ENCODE measurements at places on chromosomes 1 and 21. TPM values are rescaled to one million over a fixed set of nuclear protein-coding genes. Genes with fewer than 3 reads are reported as not detected.
A peak's percentile ranks its signal among the peaks of the same experiment; 100 is the strongest.

GRCh38 chr1:221711063-221711577 is 30.8 kb downstream of the DUSP10 start:
- no peaks in the 10 kb centered on the region for H3K27me3 ChIP-seq
- no peaks in the 10 kb centered on the region for H3K36me3 ChIP-seq
- DNase-seq: no peak
- H3K4me3 ChIP-seq: no peak overlapping the region
- H3K4me1 ChIP-seq: peaks cover 29% of the 10 kb centered on the region

- peaks cover 58% of the 10 kb centered on the region for H3K4me1 ChIP-seq
- no peaks in the 10 kb centered on the region for H3K36me3 ChIP-seq
- H3K27ac ChIP-seq: no peak overlapping the region
Measured at GRCh38 chr1:234584420-234584805, 25.6 kb downstream of the IRF2BP2 start.

- H3K4me1 ChIP-seq: peaks cover 71% of the 10 kb centered on the region
- DNase-seq: no peak
- peak overlapping the region; percentile 96 for H3K27ac ChIP-seq
- no peaks in the 10 kb centered on the region for H3K36me3 ChIP-seq
- H3K4me3 ChIP-seq: no peak overlapping the region
Measured at GRCh38 chr1:234619794-234620247, 9.8 kb upstream of the IRF2BP2 start.

GRCh38 chr1:220776720-220777326 is 9.9 kb upstream of the MTARC1 start:
- DNase-seq: peak; percentile 93
- no peak overlapping the region for H3K27ac ChIP-seq
- H3K4me1 ChIP-seq: peaks cover 3% of the 10 kb centered on the region
- H3K4me3 ChIP-seq: no peak overlapping the region
- H3K36me3 ChIP-seq: peaks cover 14% of the 10 kb centered on the region

CD2 gene
- total RNA-seq: not detected

DNA sequence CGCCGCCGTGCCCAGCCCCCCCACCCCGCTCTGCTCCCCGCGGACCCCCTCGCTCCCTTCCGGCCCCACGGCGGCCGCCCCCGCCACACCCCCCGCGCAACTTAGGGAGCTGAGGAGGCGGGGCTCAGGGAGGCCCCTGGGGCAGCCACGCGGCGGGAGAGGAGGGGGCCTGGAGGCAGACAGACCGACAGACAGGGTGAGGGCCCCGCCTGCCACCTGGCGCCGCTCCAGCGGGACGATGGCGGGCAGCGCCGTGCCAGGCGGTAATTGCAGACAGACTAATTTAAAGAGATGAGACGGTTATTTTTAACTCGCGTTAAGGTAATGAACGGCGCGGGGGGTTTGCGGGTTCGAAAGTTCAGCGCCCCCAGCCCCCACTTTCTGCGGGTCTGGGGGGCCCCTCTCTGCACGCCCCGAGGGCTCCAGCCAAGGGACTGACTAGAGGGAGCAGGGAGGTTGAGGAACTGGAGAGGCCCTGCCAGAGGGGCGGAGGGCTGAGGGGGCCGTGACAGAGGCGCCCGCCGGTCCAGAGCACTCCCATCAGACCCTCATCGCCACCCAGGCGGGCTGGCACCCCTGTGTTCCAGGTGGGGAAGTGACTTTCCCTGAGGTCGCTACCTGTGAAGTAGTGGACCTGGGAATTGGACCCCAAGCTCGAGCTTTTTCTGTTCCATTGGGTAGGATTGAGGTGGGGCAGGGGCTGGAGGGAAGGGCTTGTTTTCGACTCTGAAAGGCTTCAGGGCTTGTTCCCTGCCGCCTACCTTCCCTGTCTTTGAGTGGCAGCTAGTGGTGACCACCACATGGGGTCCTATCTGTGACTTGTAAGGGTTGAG is 5.4 kb downstream of the FOXO6 start:
- H3K27me3 ChIP-seq: peaks cover 8% of the 10 kb centered on the region
- no peaks in the 10 kb centered on the region for H3K36me3 ChIP-seq
- H3K4me3 ChIP-seq: peak overlapping the region; percentile 53
- H3K4me1 ChIP-seq: peaks cover 21% of the 10 kb centered on the region
- no peak for DNase-seq

DNA sequence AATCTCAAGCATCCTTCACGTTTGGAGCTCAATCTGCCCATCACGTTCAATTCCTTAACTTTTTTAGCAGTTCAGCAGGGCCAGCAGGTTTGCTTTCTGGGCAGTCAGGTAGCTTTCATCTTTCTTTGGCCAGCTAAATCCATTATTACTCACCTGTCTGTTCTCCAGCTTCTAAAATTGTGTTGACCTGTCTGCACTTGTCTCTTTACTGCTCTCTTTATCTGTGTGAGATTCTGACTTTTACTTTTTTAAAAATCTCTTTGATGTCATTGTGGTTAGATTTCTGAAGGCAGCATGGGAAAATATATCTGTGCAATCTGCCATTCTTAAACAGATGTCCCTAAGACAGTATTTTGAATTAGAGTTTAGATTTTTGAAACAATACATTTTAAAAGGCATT is 24.9 kb upstream of the CYYR1 start:
- H3K27me3 ChIP-seq: no peaks in the 10 kb centered on the region
- no peak overlapping the region for H3K4me3 ChIP-seq
- H3K27ac ChIP-seq: no peak overlapping the region
- no peaks in the 10 kb centered on the region for H3K4me1 ChIP-seq
- H3K36me3 ChIP-seq: no peaks in the 10 kb centered on the region
- DNase-seq: no peak

CDCA8 gene
- total RNA-seq: 7.7 TPM

DHDDS gene
- total RNA-seq: 53.9 TPM

- no peaks in the 10 kb centered on the region for H3K4me1 ChIP-seq
- no peak for DNase-seq
- H3K27ac ChIP-seq: no peak overlapping the region
- no peaks in the 10 kb centered on the region for H3K36me3 ChIP-seq
Measured at GRCh38 chr1:73401666-73402065, 796.3 kb downstream of the LRRIQ3 start.

DNA sequence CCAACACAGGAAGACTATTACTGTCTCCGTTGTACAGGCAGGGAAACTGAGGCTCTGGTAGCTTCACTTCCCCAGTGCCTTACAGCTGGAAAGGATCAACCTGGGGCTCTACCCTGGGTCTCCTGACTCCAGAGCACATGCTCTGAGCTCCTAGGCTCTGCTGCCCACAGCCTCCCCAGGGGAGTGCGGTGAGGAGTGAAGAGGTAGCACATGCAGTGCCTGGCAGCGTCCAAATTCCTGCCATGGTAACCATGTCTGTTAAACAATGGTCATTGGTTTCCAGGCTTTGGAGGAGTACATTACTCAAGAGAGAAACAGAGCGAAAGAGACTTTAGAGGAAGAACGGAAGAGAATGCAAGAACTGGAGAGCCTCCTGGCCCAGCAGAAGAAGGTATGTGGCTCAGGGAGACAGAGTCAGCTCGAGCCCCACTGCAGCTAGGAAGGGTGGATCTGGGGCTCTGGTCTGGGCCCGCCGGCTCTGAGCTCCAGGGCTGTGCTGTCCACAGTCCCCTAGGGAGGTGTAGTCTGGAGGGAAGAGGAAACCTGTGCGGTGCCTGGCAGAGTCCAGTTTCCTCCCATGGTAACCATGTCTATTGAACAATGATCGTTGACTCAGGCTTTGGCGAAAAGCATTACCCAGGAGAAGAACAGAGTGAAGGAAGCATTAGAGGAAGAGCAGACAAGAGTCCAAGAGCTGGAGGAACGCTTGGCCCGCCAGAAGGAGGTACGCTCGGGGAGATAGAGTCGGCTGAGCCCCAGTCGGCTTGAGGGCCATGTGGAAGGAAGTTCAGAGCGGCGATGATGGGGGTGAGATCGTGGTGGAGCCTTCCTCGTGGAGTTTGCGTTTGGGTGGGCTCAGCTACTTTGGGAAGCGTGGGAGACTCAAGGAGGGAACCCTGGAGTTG is 64.6 kb upstream of the EFHD2 start:
- no peak overlapping the region for H3K4me3 ChIP-seq
- peaks cover 43% of the 10 kb centered on the region for H3K4me1 ChIP-seq
- no peaks in the 10 kb centered on the region for H3K36me3 ChIP-seq
- H3K27ac ChIP-seq: no peak overlapping the region

ELAPOR1 gene
- 0.31 TPM for total RNA-seq

MIGA1 gene
- 17.8 TPM for total RNA-seq

RIIAD1 gene
- total RNA-seq: not detected

DNA sequence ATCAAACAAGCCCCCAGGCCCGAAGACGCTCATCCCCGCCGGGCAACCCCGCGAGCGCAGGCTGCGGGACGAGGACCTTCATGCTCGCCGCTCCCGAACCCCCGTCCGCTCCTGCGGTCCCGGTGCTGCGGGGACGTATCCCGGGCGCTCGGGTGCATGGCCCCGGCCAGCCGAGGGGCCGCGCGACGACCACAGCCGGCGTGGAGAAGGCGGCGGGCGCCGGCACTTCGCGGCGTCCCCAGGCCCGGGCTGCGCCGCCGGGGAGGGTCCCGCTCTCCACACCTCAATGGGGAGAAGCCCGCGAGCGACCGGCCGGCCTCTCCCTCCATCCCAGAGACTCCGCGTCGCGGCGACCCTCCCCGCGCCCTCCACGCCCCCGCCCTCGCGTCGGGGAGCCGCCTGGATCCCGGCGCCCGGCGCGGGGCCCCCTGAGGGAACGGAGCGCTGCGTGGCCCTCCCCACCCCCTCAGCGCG is 401 bp downstream of the ERRFI1 start:
- H3K27me3 ChIP-seq: no peaks in the 10 kb centered on the region
- H3K36me3 ChIP-seq: peaks cover 5% of the 10 kb centered on the region
- DNase-seq: no peak
- peaks cover 68% of the 10 kb centered on the region for H3K4me1 ChIP-seq

- no peak for DNase-seq
- no peak overlapping the region for H3K27ac ChIP-seq
- H3K27me3 ChIP-seq: no peaks in the 10 kb centered on the region
- H3K4me3 ChIP-seq: no peak overlapping the region
- H3K4me1 ChIP-seq: peaks cover 32% of the 10 kb centered on the region
Measured at GRCh38 chr1:69657971-69658370, 90.2 kb downstream of the LRRC7 start.

- H3K36me3 ChIP-seq: no peaks in the 10 kb centered on the region
- H3K27ac ChIP-seq: peak overlapping the region; percentile 18
- peaks cover 14% of the 10 kb centered on the region for H3K4me1 ChIP-seq
- no peak overlapping the region for H3K4me3 ChIP-seq
Measured at GRCh38 chr1:227885648-227886502, 61.9 kb downstream of the WNT9A start.

KRTAP7-1 gene
- total RNA-seq: not detected

MTARC1 gene
- 1.8 TPM for total RNA-seq

DNA sequence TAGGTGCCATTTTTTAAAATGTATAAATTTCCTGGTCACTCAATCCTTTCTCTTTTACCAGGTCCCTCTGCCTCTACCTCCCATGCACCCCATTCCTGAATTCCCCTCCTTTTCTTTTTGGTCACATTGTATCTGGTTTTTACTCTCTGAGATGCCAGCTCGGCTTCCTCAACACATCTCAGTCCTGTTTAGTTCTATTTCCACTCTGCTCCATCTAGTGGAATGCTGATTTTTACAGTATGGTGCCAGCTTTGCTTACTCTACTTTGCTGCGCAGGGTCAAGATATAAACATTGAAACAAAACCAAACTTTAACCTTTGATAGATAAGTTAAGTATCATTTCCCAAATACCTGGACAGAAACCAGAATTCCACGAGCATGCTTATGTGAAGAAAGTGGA is 96.0 kb downstream of the ESRRG start:
- no peak overlapping the region for H3K27ac ChIP-seq
- no peak overlapping the region for H3K4me3 ChIP-seq
- no peak for DNase-seq
- no peaks in the 10 kb centered on the region for H3K27me3 ChIP-seq
- no peaks in the 10 kb centered on the region for H3K4me1 ChIP-seq
- H3K36me3 ChIP-seq: no peaks in the 10 kb centered on the region

GRCh38 chr1:20626098-20626427 is 7.2 kb upstream of the PINK1 start:
- no peak overlapping the region for H3K27ac ChIP-seq
- no peak for DNase-seq
- H3K36me3 ChIP-seq: no peaks in the 10 kb centered on the region
- no peaks in the 10 kb centered on the region for H3K27me3 ChIP-seq

- no peaks in the 10 kb centered on the region for H3K36me3 ChIP-seq
- peaks cover 2% of the 10 kb centered on the region for H3K4me1 ChIP-seq
- H3K27me3 ChIP-seq: no peaks in the 10 kb centered on the region
- H3K27ac ChIP-seq: no peak overlapping the region
Measured at GRCh38 chr1:185474440-185475149, 157.6 kb upstream of the IVNS1ABP start.

GBP6 gene
- not detected for total RNA-seq

DNA sequence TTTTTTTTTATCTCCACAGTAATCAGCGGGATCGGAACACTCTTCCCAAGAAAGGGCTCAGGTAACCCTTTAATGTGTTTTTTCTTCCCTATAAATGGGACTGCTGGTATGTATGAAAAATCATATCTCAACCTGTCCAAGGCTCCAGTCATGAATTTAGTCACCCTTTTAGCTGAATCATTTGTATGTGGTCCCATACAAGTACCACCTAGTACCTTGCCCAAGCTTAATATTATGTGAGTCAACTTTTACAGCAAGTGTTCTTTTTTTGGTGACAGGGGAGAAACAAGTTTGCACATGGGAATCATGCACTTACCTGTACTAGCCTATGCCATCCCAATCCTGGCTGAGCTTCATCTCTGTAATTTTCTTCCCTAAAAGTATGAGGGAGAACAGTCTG is 43.7 kb upstream of the IPO9 start:
- H3K4me3 ChIP-seq: no peak overlapping the region
- H3K4me1 ChIP-seq: peaks cover 62% of the 10 kb centered on the region
- no peak for DNase-seq
- H3K27me3 ChIP-seq: no peaks in the 10 kb centered on the region

- peaks cover 6% of the 10 kb centered on the region for H3K27me3 ChIP-seq
- H3K36me3 ChIP-seq: no peaks in the 10 kb centered on the region
- no peak for DNase-seq
- H3K27ac ChIP-seq: no peak overlapping the region
- no peaks in the 10 kb centered on the region for H3K4me1 ChIP-seq
Measured at GRCh38 chr1:34796990-34797389, 4.2 kb downstream of the GJA4 start.

DNA sequence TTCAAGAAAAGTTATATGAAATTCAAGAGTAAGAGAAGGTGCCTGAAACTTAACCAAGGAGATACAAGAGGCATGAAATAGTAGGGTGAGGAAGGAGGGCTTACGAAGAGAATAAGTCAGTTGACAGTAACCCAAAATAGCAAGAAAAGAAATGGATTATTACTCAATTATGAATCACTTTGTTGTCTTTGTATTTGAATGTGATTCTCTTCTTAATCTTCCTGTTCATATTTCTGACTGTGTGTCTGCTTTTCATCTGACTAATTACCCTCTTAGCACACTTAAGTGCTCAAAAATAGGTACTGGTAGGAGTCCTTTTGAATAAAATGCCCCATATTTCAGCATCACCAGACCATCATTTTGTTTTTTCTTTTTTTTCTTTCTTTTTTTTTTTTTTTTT is 39.4 kb downstream of the GLMN start:
- DNase-seq: no peak
- H3K27me3 ChIP-seq: no peaks in the 10 kb centered on the region
- no peak overlapping the region for H3K27ac ChIP-seq
- peaks cover 68% of the 10 kb centered on the region for H3K36me3 ChIP-seq

Data from osteocyte (in vitro differentiated cells).